Cortex of kidney (tissue), 1 donor: ENCODE measurements at places on chromosomes 4 and X.

DNA sequence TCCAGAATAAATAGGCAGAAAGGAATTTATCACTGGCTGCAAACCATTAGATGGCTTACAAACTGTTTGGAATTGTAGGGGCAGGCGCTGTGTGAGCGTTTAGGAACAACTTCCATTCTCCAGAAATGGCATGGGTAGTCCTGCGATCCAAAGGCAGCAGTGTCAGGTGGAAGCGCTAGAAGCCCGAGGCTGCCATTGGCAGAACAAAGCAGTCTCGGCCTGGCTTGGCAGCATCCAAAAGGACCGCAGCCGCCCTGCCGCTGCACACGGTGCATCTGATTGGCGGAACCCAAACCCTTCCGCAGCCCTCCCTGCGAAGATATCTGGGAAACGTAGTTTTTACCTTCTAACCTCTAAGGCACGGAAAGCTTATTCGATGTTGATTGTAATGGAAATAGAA is 23.6 kb upstream of the YTHDC1 start:
- no peak for DNase-seq

DNA sequence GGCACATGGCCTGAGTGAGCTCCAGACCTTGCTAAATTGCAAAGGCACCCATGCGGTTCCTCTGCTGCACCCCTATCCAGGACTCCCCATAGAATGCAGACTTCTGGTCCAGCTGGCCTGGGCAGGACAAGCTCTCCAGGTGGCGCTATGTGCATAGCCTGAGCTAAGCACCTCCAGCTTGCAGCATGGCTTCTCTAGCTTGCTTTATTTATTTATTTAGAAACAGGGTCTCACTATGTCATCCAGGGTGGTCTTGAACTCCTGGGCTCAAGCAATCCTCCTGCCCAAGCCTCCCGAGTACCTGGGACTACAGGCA is 5.5 kb upstream of the WFS1 start:
- no peak for DNase-seq

DNA sequence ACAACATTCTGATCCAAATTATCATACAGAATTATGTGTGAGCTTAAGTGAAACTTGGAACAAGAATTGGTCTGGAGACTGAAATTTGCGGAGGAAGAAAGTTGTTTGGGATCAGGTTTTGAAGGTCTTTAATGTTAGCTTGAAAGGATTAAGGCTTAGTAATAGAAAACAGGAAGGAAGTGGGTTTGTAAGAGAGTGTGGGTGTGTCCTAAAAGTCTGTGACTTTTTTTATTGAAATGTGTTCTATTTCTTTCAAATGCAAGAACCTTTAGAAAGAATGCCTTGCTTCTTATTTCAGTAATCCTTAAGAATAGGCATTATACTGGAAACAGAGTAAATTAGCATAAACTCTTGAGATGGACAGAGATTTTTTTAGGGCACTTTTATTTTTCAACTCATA is 198.0 kb downstream of the GALNTL6 start:
- no peak for DNase-seq

GRCh38 chr4:28241021-28241420 is 1380.4 kb downstream of the STIM2 start:
- no peak for DNase-seq

GRCh38 chr4:33134366-33134765 is 2414.2 kb downstream of the PCDH7 start:
- no peak for DNase-seq

DNA sequence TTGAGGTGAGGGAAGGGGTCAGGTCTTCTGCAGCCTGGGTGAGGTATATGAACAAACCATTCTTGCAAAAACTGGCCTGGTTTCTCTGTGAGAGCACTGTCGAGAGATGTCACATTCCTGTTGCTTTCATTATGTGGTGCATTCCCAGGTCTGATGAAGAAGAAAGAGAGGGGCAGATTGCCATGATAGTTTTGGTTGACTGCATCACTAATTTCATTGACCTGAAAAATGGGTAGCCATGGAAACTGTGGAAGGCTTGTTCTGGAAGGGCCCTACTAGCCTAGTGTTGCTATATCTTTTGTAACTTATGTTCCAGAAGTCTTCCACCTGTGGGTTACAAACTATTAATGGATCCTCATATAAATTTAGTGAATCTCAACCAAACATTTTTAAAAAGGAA is 32.9 kb upstream of the CYBB start:
- DNase-seq, result no peak

DNA sequence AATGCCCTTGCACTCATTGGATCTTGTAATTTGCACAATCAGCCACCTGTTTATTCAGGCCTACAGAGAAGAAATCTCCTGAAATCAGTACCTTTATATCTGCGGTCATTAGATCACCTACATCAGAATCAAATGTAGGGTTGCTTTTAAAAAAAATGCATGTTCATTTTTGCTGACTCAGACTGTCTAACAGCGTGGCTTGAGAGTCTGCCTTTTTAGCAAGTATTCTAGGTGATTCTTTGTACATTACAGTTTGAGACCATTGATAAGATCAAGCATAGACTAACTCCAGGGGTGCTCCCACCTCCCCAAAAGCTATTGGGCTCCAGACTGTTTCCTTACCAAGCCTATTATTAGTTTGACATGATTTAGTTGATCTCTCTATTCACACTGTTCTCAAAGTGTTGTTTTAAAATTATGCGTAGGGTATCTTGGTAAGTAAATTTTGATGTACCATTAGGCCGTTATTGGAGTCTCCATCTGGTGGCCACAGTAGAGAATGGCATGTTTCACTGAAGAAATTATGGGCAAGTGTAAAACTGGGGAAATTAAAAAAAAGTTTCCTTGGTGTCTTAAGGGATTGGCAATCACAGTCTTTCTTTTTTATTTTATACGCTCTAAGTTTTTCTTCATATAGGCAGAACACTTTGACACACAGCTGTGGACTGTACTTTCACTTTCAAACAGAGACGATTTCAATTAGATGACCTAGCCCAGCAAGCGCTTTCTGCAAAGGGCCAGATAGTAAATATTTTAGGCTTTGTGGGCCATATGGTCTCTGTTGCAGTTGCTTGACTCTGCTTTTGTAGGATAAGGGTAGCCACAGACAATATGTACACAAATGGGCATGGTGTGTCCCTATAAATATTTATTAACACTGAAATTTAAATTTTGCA is 33.7 kb upstream of the MSL3 start:
- no peak for DNase-seq

DNA sequence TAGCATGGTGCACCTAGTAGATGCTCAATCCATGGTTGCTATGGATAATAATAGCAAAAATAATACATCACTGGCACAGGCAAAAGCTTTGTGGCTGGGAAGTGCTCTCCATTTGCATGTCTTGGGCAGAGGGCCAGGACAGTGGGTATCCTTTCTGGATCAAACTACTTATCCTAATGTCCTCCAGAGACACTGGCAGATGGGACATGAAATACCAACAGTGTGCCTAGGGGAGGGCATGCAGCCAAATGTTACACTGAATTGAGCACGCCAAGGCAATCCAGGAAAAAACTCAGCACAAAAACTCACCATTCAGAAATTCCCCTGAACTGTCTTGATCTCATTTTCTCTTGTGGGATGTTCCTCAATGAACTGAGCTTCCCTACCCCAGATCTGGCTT is 98.6 kb upstream of the SCML1 start:
- DNase-seq, result no peak

DNA sequence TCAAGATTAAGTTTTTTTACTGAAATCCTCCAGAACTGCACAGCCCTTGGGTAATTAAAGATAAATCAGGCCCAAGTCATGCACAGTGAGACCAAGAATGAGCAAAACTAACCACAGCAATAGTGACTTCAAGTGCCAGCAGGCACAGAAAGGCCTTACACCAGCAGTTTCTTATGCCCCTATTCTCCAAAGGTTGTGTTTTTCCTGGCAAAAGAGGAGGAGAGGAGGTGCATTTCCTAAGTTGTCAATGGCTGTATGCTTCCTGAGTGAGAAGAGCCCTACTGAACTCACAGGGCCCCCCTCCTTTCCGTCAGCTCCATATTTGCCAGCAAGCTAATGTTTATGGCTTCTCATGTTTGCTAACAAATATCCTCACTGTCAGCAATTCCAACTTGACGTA is 418.7 kb upstream of the INTU start:
- DNase-seq, result no peak

DNA sequence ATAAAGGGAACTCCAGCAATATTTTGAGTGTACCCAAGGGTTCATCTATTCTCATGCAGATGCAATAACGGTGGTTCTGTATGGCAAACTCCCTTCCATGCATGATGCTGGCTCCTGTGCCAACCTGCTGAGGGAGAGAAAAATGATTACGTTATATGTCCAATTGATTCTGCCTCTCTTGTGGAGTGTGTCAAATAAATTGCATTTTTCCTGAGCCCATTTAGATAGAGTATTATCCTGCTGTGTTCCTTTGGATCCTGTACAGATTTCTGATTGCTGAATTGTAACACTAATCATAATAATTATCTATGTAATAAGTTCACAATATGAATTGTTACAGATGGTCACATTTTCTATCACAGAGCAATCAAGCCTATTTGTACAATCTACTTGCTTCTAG is 821.7 kb downstream of the C4orf33 start:
- no peak for DNase-seq

DNA sequence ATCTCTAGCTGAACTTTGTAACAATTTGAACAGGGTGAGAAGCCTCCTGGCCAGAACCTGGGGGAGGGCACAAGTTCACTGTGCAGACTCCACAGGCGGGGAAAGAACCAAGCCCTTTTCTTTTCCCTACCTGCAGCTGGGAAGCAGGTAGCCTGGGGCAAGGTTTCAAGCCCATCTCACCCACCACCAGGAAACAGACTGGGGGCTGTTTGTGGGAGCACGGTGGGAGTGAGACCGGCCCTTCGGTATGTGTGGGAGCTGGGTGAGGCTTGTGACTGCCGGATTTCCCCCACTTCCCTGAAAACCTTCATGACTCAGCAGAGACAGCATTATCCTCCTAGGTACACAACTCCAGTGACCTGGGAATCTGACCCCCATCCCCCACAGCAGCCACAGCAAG is 211.7 kb downstream of the ZNF674 start:
- no peak for DNase-seq

DNA sequence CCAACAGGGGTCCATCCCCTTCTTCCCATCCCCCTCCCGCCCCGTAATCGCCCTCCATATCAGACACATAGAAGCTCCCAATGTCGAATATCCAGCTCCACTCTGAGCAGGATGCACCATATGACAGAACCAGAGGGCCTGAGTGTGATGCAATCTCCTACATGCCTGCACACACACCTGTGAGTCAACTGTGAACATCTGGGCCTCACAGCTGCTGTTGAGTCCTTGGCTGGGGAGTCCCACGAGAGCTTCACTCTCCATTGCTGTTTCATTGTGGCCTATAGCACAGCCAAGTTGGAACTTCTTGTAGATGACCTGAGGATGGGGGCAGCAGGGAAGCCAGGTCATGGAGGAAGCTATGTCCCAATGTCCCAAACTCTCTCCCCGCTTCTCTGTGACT is 8.2 kb downstream of the SLC38A5 start:
- DNase-seq, result no peak

DNA sequence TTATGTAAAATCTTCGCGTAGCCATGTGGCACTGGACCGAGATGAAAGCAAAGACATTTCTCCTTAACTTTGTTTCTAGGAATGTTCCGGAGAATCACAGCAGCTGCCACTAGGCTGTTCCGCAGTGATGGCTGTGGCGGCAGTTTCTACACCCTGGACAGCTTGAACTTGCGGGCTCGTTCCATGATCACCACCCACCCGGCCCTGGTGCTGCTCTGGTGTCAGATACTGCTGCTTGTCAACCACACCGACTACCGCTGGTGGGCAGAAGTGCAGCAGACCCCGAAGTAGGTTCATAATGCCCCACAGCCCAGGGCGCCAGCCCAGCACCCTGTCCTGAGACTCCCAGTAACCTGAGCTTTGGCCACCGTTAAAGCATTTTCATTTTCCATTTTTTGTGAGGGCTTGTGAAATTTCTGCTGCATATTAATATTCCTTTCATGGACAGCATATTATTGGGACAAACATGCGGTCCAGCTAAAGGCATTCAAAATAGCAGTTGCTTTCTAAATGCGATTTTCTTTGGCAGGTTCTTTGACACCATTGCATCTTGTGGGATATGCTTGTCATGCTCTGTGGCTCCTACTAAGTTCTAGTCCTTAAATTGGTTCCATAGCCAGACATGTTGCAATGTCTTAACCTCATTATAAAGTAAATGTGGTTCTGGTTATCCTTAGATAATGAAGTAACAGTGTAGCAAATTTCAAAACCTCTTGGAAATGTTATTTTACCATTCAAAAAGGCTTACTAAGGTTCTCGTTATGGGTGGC is 49.1 kb upstream of the MSANTD1 start:
- DNase-seq, result no peak

DNA sequence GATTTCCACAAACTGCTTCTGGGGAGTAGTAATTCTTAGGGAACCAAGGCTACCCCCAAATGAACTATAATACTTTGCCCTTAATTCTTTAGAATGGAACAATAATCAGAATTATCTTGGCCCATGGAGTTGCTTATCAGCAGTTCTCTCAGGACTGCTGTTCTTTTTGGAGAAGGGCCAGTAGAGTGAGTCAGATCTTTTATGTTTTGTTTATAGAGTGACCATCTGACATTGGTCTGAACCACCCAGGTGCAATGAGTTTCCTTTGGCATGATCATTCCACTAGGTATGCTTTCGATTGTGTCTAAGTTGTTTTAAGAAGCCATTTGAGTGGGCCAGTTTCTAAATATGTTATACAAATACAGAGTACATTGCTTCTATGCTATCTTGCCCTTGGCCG is 31.8 kb downstream of the PRRG1 start:
- no peak for DNase-seq

DNA sequence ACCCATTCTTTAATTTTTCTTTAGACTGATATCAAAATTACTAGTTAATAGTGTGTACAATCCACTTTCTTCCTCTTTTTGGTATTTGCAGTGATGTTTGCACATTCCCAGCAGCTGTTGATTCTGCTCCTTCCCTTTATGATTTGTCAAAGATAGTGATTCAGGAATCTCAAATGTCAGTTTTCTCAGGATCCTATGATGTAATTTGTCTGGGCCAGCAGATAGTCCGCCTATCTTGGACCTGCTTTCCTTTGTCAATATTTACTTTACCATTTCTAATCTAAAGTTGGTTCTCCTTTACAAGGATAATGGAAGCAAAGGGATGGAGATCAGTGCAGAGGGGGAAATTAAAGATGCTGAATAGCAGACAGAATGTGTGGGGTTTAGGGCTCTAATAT is 122.1 kb downstream of the REELD1 start:
- DNase-seq, result no peak

DNA sequence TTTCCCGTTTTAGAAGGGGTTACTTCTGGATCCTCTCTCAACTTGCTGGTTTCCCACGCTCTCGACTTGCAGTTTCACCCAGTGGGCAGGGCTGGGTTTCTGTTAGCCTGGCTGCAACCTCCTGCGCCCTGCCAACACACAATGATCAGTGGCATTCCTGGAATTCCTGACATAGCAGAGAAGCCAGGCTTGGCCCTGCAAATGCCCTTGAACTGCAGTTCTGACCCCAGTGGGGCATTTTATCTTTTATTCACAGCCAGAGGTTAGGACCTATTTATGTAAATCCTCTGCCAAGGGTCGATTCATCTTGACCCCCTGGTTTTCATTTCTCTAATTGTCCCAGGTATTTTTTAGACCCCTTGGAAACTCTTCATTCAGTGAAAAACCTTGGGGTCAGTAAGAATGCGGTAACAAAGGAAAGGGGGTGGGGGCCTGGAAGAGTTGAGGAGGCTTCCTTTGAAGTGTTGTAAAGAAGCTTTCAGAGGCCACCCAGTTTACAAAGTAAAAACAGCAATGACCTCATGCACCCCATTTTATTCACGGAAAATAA is 217.6 kb downstream of the ZNF674 start:
- no peak for DNase-seq
